ENCODE measurements at places on chromosomes 2 and 18.

DNA sequence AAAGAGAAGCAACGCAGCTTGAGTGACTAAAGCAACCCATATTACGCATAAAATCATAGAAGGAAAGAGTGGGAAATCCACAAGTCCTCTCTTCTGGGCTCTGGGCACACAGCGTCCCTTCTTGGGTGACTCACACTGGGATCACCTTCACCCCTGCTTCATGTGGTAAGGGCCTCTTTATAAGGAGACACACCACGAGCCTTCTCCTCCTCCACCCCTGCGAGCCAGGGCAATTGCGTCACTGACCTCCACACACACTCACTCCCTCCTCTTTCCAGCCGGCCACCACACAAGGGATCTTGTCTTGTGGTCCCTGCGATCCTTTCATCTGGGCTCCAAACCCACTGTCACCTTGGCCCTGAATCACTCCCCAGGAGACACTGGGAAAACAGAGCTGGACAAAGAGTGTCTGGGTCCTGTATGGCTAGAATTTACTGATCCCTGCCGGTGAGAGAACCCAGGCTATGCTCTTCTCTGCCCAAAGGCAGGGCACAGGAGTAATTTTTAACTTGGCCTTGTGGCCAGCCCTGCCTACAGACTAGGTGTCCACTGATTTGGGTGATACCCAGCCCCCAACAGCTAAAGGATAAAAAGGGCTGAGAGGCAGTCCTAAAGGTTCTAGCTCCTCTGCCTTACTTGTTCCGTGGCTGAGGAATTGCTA lies 35.3 kb downstream of the NHEJ1 start:
- no peak for DNase-seq

GRCh38 chr2:144412709-144413108 lies 107.2 kb downstream of the ZEB2 start:
- DNase-seq, result no peak

DNA sequence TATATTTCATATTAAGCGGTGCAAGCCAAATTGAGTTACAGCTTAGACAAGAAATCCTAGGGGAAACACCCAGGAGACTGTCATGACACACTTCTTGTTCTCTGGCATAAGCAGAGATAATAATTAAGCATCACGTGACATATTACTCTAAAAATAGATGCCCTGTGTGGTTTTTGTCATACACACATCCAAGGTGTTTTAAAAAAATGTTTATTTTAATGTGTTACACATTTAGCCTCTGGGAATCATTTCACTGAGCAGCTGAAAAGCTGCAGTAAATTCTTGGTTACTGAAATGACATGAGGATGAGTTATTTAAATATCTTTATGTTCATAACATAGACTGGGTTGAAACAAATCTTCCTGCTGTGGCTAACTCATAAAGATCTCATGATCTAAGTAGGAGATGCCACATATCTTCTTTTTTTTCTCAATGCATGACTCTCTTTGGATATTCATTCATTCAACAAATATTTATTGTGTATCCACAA lies 38.0 kb upstream of the ERMN start:
- DNase-seq, result no peak

DNA sequence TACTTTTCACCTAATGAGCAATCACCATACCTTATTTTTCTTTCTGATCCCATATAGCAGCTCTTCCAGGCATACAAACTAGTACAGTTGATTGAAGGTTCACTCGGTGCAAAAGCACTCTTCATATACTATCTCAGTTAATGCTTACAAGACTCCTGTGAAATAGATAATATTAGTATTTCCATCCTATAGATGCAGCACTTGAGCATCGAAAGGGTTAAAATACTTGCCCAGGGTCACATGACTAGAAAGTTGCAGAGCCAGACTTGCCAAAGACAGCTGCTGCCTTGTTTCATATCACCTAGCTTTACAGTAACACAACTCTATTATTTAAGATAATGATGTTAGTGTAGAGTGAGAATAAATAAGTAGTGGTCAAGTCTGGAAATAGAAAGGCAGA lies 466.0 kb upstream of the TNP1 start:
- DNase-seq, result no peak

DNA sequence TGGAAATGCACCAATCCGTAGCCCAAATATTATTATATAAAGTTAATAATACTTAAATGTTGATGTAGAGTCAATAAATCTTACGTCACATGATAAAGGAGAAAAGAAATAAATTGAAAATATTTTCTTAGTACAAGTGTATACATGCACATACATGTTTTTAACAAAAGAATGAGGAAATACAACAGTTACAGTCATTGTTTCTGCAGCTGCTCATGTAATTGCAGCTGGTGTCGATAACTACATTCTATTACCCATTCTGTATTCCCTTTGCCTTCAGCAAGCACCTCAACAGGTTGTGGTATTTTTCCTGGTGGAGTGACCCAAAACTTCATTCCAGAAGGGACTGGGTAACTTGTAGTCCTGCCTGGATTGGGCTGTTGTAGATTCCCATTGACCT lies 377.8 kb upstream of the FSIP2 start:
- DNase-seq, result no peak

DNA sequence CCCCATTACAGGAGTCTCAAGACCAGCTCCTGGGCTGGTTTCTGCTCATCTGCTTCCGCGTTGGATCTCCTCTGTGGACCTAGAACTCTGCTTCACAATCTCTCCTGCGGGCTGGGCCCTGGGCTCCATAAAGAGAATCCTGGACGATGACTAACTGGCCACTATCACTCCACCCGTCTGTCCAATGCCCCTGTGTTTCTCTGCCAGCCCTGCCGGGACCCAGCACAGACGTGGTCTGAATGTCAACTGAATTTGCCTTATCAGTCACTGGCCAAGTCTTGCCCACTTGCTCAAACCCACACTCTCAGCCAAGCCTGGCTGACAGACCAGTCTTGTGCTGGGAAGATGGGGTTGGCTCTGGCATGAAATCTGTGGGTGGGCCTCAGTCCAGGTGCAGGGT lies 17.4 kb downstream of the KIF3C start:
- DNase-seq, result no peak

- no peak for DNase-seq
Observed at GRCh38 chr2:68193144-68193543, 35.5 kb downstream of the PNO1 start.

DNA sequence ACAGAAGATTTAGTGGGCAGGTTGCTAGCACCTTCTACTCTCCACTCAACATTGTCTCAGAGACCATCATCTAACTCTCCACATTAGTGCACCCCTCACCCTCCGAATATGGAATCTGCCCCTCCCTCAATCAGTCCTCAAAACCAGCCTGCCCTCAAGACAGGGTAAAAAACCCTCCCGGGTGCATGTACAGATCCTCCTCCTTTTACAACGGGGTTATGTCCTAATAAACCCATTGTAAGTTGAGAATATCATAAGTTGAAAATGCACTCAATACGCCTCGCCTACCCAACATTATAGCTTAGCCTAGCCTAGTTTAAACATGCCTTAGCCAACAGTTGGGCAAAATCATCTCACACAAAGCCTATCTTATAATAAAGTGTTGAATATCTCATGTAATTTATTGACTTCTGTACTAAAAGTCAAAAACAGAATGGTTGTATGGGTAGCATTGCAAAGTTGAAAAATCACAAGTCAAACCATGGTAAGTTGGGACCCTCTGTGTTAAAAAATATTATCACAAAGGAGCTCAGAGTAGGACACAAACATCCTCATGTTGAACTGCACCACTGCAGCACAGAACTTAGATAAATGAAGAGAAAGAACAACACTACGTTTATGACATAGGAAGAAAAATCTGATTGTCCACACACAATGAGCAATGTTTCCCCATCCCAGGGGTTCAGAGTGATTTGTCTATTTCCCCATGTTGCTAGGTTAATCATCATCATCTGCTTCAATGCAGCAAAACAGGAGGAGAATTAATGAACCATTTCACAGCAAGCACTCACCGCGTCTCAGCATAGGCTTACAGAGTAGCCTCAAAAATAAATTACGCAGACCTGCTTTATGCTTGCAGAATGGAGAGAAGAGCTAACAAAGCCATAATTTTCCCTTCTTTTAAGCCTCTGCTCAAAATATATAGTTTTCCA lies 184.1 kb upstream of the ARL4C start:
- DNase-seq, result no peak

- DNase-seq, result no peak
Observed at GRCh38 chr2:18626256-18626668, 36.9 kb upstream of the NT5C1B start.

DNA sequence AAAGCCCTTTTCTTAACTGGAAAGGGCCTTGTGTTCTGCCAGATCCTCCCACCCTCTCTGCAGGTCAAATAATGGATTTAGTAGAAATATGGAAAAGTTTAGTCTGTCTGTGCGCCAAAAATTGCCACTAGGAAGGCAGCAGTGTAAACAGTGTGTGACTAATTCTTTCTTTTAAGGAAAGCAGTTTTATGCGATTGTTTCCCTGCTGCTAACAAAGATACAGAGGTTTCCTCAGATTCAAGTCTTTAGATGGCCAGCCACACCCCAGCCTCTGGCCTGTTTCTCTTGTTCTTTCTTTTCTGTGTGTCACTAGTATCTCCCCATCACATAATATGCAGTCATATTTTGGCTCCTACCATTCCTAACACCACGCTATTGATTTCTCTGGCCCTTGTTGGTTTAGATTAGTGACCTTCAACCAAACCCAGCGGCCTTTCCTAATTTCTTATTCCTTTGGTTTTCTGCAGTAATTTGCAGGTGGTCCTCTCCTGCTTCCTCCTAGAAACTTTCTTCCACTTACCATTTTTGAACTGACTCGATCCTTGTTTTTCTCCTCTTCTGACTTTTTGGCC lies 157.4 kb downstream of the LTBP1 start:
- no peak for DNase-seq

- no peak for DNase-seq
Observed at GRCh38 chr2:29039718-29040480, 34.4 kb downstream of the PCARE start.

DNA sequence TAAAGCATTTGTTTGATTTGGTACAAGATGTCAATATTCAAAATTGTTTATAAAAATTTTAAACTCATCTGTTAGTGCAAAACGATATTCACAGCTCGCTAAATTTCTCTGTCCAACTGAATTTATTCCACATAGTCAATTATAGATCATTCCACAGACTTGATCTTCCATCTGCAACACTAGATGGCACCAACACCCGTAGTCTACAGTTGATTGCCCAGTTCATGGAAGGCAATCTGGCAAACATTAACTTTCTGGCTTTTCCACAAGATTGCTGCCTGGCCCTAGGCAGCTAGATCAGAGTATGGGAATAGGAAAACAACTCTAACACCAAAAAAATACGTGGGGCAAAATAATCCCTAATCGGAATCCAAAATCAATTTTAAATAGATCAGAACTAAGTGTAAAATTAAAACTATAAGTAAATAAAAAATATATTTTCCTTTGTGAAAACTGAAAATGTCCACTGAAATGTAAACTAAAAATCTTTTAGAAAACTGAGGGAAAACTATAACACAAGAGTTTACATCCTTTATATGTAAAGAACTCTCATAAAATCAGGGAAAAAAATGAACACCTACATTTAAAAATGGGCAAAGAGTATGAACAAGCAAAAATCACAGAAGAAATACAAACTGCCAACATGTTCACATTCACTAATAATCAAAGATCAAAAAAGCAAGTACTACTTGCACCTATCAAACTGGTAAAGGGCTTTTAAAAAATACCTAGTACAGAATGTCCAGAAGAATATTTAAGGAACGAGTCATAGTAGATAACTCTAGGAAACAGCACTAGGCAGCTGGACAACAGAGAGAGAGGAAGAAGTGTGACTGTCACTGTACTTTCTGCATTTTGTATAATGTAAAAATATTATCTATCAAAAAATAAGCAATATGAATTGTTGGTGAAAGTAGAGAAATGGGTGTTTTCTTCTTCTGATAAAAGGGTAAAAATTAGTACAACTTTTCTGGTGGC lies 35.0 kb downstream of the RTN4 start:
- no peak for DNase-seq

- DNase-seq, result no peak
Observed at GRCh38 chr2:99492721-99493120, 2.9 kb upstream of the REV1 start.

GRCh38 chr2:43943809-43944452 lies 51.9 kb downstream of the LRPPRC start:
- no peak for DNase-seq

GRCh38 chr2:217510771-217511291 lies 492.0 kb downstream of the TNS1 start:
- DNase-seq, result no peak

Measured in chondrocyte (in vitro differentiated cells).